Suppressor macrophage treated with lipopolysaccharide for 1 hour (primary cell): ENCODE measurements at places on chromosomes 5 and 9.

DNA sequence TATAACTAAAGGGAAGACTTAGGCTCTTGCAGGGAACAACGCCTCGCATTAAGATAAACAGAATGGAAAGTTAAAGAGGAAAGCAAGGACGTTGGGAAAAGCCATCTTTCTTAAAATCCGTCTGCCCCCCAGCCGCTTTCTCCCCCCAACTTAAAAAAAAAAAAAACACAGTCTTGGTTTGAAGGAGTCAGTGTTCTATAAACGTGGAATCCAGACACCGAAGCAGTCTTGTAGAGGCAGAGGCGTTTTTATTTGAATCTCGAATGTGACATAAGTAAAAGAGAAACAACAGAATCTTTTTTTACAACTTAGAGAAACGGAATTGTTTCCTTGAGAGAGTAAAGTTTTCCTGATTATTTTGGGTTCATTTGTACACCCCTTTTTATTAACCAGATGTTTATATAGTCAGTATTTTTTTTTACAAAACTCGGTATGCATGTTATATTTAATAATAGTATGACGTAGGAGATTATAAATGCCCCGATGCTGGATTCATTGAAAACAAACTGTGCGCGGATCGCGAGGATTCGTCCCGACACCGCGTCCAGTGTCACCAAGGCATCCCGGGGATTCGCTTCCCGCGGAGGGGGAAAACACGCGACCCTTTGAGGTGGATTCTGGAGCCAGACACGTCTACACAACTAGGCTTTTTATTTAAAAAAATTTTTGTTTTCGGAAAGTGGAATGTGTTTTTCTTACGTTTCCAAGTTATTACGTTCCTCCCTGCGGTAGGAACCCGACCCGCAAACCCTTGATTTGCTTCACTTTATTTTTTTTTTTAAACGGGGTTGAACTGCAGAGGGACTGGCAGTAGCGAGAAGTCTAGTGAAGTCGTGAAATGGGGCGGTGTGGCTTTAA lies 6.7 kb downstream of the PTCH1 start:
- DNase-seq, result no peak

- no peak for DNase-seq
Measured at GRCh38 chr9:105357937-105358336, 89.9 kb upstream of the FSD1L start.

GRCh38 chr9:122138560-122139268 lies 20.9 kb downstream of the NDUFA8 start:
- no peak for DNase-seq

- peak; percentile 24 for DNase-seq
Measured at GRCh38 chr9:34869390-34869789, 88.7 kb upstream of the PHF24 start.

DNA sequence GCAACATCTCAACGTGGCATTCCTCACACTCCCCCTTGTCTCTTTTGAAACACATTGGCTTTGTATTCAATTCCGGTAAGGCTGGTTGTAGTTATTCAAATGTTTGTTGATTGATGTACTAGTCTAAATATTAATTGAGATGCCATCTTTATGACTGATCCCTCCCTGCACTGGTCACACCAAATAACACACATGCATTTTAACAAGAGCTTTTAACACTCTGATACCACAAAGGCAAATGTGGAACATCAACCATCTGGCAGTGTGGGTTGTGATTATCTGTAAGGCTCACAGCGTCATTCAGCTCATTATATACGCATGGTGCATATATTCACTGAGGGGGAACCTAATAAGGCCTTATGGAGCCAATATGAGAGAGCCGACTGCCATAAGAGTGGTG lies 305.0 kb downstream of the TENT4A start:
- no peak for DNase-seq

GRCh38 chr9:106535439-106535838 lies 327.5 kb upstream of the ZNF462 start:
- no peak for DNase-seq

DNA sequence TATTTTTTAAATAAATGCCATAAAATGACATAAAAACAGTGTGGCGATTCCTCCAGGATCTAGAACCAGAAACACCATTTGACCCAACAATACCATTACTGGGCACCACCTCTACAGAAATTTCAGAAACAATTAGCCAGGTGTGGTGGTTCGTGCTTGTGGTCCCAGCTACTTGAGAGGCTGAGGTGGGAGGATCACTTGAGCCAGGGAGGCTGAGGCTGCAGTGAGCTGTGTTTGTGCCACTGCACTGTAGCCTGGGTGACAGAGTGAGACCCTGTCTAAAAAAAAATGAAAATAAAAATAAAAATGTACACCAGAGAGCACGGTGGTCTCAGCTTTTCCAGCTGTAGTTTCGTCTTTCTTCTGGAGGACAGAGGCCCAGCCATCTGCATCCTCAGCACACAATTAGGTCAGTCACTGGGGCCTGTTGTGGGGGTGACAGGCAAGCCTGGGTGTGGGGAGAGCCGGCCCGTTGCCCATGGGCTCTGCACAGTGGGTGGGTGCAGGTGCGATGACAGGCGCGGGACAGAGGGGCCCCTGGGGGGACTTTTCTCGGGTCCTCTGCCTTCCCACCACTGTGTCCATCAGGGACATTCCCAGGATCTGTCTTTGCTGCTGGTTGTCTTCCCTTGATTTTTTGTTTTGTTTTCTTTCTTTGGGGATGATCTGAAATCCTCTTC lies 9.8 kb downstream of the COL5A1 start:
- DNase-seq, result no peak

- no peak for DNase-seq
Measured at GRCh38 chr9:119761812-119762211, 392.6 kb upstream of the BRINP1 start.

GRCh38 chr5:135102716-135103574 lies 68.9 kb upstream of the PITX1 start:
- no peak for DNase-seq

DNA sequence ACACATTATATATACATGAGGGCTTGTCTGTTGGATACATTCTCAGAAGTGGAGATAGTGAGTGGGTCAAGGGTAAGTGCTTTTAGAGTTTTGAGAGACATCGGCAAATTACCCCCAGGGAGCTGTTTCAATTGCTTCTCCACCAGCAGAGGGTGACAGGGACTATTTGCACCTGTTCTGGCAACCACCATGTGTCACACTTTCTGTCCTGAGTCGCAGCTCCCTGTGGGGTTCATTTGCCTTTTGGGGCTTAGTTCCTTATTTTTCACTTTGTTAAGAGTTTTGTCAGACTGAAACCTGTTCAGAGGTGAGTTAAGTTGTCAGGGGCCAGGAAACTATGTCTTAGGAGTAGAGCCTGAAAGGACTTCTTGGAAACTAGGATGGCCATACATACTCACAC lies 20.1 kb upstream of the SLC36A1 start:
- no peak for DNase-seq

DNA sequence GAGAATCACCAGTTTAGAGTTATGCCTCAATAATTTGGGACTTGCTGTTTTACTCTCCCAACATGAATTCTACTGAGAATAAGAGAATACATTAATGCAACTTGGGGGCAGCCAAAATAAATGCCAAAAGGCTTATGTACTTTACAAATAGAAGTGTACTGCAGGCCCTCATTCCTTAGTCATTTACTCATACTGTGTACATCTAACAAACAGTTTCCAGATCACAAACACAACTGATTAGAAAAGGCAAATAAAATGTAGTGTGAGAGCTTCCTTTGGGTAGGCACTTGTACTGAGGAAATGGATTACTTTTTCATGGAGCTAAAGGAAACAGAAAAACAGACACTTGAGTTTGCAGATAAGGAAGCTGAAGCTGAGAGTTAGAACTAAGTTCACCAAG lies 12.6 kb downstream of the ANKDD1B start:
- DNase-seq, result no peak

GRCh38 chr9:78292026-78292425 lies 4.9 kb upstream of the PSAT1 start:
- no peak for DNase-seq

- no peak for DNase-seq
Measured at GRCh38 chr5:171369056-171369455, 18.6 kb upstream of the NPM1 start.

DNA sequence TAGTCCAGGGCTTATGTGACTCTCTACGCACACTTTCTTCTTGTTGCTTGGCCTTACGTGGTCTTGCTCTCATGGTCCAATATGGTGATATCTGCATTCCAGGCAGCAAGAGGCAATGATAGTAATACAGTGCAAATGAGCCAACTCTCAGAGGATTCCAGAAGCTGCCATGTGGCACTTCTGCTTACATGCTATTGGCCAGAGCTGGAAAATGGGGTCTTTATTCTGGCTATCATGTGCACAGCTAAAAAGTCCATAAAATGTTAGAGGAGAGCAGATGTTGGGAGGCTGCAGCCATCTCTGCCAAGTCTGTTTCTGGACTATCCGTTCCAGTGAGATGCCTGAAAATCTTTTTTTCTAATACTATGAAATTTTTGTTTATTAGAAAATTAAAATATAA lies 2.9 kb upstream of the SEPTIN8 start:
- no peak for DNase-seq

- no peak for DNase-seq
Measured at GRCh38 chr9:132923346-132923902, 21.0 kb downstream of the TSC1 start.

DNA sequence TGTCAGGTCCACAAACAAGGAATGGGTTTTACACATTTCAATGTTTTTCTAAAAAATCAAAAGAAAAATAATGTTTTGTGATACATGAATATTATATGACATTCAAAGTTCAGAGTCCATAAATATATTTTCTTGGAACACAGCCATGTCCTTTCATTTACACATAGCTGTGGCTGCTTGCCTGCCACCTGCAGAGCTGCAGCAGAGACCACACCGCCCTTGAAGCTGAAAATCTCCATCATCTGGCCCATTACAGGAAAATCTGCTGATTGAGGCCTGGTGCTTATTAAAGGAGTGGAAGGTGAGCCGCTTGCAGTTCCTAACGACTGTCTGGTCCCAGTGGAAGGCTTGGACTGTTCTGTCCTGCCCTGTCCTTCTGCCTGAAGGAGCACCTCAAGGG lies 232.6 kb upstream of the ADAMTS16 start:
- no peak for DNase-seq

DNA sequence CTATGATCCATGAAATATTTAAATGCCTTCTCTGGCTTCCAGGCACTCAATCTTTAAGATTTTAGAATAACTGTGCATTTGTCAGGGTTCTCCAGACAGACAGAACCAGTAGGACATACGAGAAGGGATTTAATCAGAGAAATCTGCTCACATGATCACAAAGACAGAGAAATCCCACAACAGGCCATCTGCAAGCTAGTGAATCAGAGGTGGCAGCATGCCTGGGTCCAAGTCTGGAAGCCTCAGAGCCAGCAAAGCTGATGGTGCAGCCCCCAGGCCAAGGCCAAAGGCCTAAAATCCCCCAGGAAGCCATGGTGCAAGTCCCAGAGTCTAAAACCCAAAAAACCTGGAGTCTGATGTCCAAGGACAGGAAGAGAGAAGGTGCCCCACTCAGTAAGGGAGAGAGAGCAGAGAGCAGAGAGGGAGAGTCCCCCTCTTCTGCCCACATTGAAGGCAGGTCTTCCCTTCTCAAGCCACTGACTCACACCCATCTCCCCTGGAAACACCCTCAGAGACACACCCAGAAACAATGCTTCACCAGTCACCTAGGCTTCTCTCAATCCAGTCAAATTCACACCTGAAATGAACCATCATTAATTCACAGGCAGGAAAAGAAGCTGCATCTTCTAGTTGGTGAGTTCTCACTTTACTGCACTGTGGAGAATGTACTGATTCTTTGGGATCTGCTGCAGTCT lies 48.7 kb downstream of the CAMSAP1 start:
- DNase-seq, result no peak

- no peak for DNase-seq
Measured at GRCh38 chr5:126031989-126032716, 391.1 kb upstream of the GRAMD2B start.

GRCh38 chr5:56817263-56818014 lies 2.1 kb downstream of the MAP3K1 start:
- peak; percentile 46 for DNase-seq

DNA sequence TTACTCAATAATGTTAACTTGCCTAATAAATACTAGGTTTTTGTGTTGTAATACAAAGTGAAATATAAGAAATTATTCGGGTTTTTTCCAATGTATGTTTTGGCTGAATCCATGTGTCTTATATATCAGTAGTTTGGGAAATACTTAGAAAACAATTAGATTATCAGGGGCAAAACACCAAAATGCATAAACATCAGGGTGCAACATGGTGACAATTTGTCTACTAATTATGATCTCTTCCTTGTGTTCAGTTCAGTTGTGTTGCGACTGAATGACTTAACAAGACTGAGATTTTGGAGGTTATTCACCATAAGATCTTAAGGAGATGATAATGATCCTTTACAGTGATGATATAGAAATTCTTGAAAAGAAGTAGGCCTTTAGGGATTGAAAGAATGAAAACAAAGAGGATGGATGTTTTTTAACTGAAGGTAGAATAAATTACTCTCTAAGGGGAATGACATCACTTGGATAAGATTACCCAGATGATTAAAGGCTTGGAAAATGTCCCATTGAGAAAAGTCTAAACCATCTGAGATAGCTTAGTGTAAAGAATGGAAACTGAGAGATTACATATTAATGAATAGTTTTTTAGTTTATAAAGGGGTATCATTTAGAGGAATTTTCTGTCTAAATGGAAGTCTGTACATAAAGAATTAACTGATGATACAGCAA lies 415.8 kb downstream of the SPATA31D1 start:
- no peak for DNase-seq

DNA sequence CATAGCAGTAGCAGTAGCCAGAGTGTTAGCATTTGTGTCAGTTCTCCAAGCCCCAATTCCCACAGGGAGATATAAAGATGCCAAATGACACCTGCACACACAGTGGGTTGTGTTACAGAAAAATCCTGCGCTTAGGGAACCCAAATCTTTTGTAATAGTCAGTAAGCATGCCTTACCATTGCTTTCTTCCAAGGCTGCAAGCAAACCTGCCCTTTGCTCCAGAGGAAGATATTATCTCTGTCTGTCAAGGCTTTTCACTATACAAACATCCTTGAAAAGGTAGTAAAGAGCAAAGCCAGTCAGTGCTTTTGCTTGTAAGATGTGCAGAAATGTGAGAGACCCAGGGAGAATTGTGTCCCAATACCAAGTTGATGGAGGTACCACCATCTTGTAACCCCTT lies 2.9 kb downstream of the ANKDD1B start:
- DNase-seq, result no peak

DNA sequence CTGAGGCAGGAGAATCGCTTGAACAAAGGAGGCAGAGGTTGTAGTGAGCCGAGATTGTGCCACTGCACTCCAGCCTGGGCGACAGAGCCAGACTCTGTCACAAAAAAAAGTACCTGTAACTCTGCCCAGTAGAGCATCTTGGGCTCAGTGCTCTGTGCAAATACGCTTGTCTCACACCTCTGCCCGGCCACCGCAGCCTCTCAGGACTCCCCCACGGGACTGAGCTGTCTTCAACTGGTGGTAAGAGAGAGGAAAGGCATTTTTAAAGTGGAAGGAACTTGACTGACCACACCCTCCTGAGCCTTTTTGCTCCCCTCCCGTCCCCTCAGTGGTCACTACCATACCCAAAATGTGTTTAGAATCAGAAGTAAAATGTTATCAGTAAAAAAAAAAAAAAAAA lies 174.3 kb upstream of the PIK3R1 start:
- peak; percentile 46 for DNase-seq

- peak; percentile 94 for DNase-seq
Measured at GRCh38 chr9:130682421-130683121, 11.0 kb upstream of the EXOSC2 start.
